ENCODE measurements at places on chromosomes 5 and 9.

DNA sequence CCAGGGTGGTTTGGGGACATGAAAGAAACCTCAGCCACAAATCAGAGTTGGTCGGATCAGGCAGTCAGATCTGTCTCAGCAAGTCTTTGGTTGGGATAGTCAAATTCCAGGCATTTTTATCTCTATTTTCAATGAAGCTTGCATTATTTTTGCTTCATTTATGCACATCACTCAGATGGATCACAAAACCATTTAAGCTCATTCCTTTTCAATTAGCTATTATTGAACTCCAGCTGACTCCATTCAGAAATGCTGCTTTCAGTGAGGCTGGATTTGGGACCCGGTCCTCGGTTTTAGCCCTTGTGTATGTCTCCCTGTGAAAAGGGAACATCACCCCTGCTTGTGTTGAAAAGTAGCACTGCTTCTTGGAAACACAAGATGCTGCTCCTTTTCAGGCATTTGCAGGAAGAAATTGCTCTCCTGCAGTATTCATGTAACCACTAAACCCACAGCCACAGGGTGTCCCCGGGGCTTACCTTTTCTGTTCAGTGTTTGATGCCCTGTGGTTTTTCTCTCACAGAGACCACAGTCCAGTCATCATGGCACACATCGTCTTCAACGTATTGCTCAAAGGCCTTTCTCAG, 232.9 kb downstream of the NFIB start:
- no peak for DNase-seq

GRCh38 chr5:36777105-36777757, 99.3 kb upstream of the NIPBL start:
- no peak for DNase-seq

GRCh38 chr5:172506251-172506650, 51.9 kb upstream of the SH3PXD2B start:
- DNase-seq = no peak

DNA sequence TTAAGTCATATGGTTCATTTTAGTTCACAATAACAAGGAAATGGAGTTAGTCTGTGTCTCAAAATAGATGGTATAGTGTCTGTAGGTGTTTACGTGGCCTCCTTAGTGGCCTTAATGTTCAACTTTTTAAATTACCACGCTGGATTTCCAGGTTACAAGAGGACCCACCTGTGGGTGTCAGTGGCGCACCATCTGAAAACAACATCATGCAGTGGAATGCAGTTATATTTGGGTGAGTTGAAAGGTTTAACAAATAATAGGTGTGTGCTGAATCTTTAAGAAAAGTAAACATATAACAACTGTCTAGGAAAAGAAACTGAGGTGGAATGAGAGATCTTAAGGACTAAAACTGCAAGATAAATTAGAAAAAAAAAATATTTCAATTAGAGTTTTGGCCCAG, 2.9 kb downstream of the UBE2B start:
- no peak for DNase-seq

DNA sequence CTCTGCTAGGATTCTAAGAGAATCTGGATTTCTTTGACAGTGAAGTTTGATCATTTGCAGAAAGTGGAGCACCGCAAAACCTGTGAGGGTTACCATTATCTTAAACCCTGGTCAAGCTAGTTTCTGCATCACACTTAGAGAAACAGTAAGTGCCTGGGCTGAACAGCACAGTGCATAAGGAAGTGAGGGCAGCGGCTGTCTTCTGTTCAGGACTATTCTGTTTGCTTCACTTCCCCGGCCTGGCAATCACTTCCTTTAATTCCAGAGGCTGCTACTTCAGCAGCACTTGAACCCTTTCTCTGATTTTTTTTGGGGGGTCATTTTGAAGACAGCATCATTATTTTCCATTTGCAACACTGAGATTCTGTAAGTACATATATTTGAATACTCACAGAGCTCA, 32.0 kb downstream of the SEMA6A start:
- DNase-seq = no peak

DNA sequence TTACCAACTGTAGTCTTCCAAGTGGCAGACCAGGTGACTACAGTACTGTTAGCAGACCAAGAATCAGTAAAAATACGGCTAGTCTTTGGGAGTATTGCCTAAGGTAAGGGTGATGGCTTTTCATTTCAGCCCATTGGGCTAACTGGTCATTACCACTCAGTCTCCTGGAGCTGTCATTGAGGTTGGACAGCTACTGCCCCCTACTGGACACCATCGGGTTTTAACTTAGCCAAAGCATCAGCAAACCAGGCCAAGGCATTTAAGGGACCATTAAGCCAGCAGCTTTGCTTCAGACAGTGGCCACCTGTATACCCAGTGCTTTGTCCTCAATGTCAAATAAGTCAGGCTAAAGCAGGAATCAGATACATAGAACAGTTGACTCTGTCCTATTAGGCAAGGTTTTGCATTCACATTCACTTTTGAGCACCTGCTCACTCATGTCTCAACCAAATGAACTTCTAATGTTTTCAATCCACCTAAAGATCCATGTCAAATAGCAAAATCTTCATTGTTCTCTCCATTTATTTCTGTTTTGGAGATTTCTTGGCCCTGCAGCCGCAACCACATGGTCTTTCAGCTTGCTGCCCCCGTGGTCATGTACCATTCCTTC, 117.2 kb downstream of the INVS start:
- DNase-seq = peak; percentile 1

DNA sequence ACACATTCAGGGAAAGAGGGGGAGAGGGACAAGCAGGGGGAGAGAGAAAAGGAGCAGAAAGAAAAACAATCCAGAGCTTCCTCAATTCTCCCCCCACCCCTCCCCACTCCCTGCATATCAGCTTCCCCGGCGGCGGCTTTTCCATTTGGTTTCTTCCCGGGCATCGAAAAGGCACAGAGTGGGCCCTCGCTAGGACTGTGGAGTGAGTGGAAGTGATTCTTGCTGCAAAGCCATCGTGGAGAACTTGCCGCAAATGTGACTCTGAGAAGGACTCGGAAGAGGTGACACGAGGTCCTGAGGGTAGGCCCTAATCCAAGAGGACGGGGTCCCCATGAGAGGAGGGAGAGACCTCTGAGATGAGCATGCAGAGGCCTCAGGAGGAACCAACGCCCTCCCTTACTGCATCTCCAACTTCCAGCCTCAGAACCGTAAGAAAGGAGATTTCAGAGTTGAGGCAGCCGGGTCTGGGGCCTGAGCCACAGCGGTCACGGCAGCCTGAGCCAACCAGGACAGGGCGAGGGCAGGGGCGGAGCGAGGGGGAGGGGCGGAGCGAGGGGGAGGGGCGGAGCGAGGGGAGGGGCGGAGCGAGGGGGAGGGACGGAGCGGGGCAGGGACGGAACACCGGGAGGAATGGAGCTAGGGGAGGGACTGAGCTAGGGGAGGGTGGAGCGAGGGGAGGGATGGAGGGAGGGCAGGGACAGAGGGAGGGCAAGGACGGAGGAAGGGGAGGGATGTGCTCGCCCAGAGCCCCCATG, 21.2 kb upstream of the SARDH start:
- no peak for DNase-seq

DNA sequence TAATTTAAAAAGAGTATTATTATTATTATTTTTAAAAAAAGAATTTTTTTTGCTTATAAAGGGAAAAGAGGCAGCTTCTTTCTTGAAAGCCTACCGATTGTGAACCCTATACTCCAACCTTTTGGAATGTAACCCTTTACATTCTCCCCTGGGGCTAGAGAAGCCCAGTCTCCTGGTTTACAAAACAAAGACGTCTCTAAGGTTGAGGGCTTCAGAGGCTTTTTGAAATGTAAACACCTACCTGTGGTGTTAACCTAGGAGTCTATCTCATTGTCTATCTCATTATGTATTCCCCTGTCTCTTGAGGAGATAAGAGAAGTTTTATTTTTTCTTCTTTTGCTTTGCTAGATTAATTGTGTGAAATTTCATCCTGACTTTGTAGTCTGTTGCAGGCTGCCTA, 4.7 kb downstream of the TNFSF8 start:
- no peak for DNase-seq

GRCh38 chr5:142881784-142882126, 111.6 kb downstream of the ARHGAP26 start:
- peak; percentile 34 for DNase-seq

- DNase-seq = no peak
Measured at GRCh38 chr5:45687701-45688100, 8.5 kb downstream of the HCN1 start.

GRCh38 chr5:168177831-168178450, 113.5 kb upstream of the WWC1 start:
- peak; percentile 24 for DNase-seq

GRCh38 chr9:95764533-95765319, 110.8 kb upstream of the ERCC6L2 start:
- no peak for DNase-seq

DNA sequence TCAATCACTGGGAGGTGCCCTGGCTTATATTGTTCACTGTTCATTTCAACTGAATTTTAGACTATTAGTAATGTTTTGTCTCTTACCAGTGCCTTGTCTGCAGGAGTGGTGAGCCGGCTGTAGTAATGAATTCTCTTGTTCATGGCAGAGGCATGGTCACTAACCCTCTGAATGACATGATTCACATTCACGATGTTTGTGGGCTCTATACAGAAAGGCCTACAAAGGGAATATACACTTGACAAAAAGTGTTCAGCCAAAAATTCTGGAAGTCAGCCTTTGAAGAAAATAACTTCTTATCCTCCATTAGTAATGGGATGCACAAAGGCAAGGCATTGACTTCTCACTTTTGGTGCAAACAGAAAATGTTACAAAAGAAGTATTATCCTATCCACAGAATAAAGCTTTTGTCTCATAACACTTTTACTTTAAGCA, 39.6 kb downstream of the SLC38A9 start:
- no peak for DNase-seq

DNA sequence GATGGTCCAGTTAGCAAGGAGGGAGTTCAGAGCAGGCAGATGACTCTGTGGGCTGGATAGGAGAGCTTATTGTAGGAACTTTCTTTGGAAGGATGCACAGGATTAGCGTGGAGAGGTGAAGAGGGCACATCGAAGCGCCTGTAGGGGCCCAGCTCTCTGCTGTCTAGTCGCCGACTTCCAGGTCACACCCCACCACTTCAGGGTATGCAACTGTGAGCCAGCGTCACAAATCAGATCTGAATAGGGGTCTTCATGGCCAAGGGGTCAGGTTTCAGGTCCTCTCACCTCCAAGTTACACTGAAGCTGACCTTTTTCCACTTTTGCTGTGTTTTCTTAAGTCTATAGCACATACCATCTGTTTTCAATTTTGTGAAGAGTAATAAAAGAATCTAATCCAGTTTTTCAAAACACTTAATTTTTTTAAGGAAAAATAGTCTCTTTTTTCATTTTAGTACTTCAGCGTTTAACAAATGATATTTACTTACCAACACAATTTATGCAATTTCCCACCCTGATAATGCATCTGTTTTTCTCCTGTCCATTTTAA, 364.2 kb upstream of the CLINT1 start:
- DNase-seq = no peak

DNA sequence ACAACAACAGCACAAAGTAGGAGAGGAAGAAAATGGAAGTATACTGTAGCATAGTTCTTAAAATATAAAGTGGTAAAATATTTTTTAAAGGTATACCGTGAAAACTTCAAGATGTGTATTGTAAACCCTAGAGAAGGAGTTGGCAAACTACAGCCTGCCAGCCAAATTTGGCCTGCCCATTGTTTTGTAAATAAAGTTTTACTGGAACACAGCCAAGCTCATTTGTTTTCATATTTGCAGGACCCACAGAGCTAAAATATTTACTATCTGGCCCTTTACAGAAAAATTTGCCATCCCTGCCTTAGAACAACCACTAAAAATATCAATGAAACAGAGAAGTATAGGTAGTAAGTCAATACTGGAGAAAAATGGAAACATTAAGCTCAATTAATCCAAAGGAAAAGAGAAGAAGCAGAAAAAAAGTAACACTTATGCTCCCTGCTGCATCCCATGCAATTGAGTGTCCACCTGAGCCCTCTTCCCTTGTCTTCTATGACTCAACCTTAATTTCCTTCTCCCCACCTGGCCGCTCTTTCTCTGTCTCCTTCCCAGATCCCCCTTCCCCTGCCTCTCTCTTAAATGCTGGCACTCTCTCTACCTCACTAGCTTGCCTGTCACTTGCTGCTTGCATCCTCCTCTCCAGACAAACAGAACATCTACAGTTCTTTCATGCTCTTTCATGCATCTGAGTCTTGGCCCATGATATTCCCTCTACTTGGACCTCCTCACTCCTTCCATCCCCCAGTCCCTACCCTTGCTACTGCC, 50.6 kb upstream of the FER start:
- DNase-seq = no peak

GRCh38 chr5:160260006-160260775, 30.9 kb downstream of the FABP6 start:
- no peak for DNase-seq

DNA sequence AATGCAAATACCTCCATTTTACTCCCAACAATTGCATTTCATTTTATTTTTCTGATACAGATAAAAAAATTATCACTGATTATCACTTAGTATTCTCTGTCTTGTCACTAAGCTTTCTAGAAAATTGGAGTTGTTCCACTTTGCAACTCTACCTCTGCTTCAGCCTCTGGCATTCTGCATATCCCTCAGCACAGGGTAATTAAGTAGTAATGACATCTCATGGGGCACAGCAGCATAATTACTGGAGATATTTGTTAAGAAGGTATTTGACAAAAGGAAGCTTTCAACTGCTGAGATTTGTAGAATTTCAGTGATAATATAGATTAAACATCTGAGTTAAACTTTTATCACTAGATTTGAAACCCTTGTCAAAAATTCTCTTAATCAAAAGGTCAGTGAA, 446.2 kb downstream of the HTR1A start:
- no peak for DNase-seq
